ENCODE measurements at places on chromosomes 7 and 10.

DNA sequence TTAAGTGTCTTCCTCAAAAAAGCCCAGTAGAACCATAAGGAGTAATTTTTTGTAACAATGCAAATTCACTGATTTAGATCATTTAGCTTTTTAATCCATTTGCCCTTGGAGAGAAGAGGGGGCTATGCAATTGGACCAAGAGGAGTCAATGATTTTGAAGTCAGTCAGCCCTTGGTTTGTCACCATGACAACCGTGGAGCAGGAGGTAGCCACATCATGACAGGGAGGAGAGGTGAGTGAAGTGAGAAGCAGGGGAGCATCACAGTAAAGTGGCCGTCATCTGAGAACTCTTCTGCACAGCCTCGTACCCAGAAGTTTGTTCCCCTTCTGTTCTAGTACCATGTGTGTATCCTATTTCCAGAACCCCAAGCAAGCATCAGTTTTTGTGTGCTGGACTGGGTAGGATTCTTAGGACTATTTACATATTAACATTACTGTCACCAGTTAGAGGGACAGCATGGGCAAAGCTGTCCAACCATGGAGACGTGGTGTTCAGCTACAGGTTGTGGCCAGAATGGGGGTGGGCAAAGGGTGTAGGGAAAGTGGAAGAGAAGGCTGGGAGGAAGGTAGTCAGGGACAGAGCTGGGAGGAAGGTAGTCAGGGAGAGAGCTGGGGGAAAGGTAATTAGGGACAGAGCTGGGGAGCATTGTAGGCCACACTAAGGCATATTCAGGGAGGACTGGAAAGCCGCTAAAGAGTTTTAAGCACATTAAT, 13.1 kb downstream of the UBE3C start:
- DNase-seq = no peak

DNA sequence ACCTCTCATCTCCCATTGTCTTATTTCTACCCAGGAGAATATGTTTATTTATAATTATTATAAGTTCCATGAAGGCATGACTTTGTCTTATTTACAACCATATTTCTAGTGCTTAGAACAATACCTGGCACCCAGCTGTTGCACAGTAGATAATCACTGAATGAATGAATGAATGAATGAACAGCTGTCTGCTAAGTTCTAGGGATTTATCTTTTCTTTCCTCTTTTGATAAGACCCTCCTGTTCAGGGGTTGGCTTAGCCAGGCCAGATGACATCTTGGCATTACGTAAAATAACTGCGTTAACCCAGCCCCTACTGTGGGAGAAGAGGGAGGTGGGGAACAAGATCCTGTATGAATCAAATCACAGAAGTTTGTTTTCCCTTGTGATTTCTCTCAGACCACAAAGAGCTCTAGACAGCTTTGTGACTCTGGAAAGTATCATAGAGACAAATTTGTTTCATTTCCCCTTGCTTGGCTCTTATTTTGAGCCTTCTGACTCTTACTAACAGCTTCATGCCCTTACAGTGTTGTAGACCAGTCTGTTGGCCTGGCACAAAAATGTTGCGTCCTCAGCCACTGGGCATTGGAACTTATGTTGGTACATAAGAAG, 8.4 kb downstream of the ZNF862 start:
- DNase-seq = no peak

GRCh38 chr10:113958631-113959382, 84.9 kb upstream of the ADRB1 start:
- DNase-seq = peak; percentile 88

DNA sequence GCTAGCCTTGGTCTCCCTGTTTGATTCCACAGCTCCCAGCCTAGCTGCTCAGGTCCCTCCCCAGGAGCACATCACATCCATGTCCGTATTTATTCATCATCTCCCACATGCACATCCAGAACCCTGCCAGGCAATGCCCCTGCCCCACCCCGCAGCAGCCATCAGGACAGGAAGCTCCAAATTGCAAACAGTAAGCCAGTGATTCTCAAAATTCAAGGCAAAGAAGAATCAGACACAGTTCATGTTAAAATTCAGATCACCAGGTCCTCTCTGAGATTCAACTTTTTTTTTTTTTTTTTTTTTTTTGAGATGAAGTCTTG, 17.7 kb downstream of the LRRC20 start:
- DNase-seq = no peak

- no peak for DNase-seq
These were observed 202.7 kb downstream of the DNAJB6 start for GRCh38 chr7:157539521-157539920.

DNA sequence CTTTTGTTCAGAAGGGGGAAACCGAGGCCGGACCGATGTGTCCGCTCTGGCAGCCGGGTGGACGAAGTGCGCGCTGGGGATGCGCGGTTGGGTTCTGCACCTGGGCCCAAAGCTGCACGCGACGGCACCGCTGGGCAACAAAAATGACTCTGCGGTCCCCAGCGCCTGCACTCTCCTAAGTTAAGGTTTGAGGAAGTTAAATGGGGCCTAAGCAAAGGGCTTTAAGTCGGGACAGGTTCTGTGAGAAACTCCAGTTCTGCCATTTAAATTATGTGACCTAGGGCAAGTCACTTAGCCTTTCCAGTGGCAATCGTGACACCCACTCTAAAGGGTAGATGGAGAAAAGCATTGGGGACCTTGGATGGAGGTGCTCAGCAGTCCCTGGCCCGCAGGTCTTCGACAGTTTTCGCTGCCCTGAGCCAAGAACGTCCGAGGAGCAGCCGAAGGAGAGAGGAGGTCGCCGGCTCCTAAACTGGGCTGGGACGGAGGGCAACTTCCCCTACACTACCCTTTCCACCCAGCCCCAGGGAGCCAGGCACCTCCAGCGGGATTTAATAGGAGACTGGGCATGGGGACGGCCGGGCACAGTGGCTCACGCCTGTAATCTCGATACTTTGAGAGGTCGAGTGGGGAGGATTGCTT, 534 bp upstream of the ACBD5 start:
- DNase-seq = peak; percentile 34

DNA sequence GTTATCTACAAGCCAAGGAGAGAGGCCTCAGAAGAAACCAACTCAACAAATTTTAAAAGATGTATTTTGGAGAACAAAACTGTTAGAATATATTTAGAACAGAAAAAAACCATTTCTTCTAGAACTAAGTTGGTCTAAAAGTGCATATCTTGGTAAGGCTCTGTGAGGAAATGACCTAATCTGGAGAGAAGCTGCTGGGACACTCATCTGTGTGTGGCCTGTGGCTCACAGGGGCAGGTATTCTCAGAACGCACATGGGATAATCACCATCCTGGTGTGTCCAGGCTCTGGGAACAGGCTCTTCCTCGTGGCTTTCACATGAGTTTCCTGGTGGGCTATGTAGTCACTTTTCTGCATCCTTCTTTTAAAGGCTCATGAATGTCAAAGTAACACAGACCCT, 38.1 kb upstream of the PRSS1 start:
- DNase-seq = no peak

DNA sequence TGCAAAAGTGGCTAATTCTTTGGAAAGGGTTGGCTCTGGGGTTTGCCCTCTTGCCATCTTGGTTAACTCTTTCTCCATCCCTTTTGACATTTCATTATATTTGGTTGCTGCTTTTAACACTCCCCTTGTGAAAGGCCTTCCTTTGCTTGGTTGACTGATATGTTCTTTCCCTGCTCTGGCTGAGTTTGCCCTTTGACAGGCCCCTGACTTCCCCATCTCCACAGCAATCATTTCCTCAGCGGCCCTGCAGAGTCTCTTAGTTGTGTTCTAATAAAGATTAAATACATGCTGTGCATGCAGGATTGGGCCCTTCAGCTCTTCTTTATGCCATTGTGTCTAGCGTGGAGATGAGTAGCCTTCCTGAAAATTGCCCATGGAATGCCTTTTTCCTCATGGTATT, 84.5 kb upstream of the CSTF2T start:
- DNase-seq = no peak

- DNase-seq = no peak
These were observed 7.6 kb downstream of the HACD1 start for GRCh38 chr10:17609523-17610079.

- no peak for DNase-seq
These were observed 88.8 kb downstream of the ELMO1 start for GRCh38 chr7:37359662-37360444.
